Cardiac muscle cell (in vitro differentiated cells and primary cell): ENCODE measurements at places on chromosomes 2 and 18. TPM values are rescaled to one million over a fixed set of nuclear protein-coding genes. Genes with fewer than 3 reads are reported as not detected.

The FEV gene
- total RNA-seq, result not detected in 2 replicates

The REG3A gene
- total RNA-seq, result 0.30 and 2.6 TPM in 2 replicates

The HAAO gene
- 0.30 and 0.39 TPM in 2 replicates for total RNA-seq

- no peak for DNase-seq
These were observed 1504.5 kb downstream of the DPP10 start for GRCh38 chr2:115946891-115947290.

DNA sequence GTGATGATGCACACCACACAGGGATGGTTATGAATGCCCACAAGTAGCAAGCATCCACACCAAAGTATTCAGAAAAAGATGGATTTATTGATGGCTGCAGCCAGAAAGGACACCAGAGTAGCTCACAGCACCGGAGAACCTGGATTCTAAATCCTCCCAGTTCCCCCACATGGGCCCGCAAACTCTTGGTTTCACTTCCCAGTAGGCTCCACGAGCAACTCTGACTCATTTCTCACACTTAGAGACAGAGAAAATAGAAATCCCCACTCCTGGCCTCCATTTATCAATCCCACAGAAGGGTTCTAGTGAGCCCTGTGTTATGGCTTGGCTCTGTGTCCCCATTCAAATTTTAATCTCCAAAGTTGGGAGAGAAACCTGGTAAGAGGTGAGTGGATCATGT, 426.7 kb upstream of the MYT1L start:
- DNase-seq, result no peak

DNA sequence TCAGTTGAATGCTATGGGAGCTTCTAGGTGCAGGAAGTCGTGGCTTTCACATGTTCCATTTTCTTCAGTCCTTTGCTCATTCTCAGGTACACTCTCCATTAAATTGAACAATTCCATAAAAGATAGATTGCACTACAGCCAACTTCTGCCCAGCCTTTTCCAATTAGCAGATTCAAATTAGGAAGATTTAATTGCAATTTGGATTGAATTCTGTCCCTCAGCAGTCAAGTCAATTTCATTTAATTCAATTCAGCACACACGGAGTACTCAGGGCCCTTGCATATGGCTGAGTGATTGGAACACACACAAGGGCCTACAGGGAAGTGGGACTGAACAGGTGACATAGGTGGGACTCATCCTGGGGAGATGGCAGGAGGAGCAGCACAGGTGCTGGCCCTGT, 220.4 kb downstream of the LOXHD1 start:
- DNase-seq, result no peak

DNA sequence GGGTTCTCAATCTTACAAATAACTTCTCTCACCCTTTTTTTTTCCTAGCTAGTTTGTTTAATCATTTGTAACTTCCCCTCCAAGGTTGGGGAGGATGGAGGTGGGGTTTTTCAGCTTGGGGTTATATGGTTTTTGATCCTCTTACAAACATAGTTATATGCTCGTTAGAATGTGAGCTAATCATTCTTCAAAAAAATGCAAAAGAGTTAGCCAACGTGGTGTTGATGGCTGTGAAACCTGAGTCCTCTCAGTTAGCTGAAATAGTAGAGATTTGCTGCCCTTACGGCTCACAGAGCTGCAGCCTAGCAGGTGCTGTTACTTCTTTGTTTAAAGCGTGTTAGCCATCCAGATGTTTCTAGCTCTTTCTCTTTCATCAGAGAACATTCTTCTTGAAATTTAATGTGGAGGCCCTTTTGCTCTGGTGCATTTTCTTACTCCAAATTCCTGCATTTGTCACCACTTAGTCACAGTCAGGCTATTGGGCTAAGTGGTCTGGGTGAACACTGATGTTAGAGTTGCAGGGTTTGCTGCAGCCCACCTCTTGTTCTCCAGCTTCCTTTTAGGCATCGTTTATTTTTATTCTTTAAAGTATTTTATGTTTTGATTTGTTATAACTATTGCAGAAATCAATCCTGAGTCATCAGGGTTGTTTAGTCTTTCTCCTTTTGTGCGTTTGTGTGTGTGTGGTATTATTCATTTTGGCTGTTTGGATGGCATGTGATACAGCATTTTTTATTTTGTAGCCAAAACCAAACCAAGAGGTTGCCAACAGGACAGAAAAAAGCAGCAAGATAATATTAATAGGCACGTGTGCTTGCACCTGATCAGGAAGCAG, 41.1 kb downstream of the LIMS1 start:
- peak; percentile 55 for DNase-seq

- DNase-seq, result peak; percentile 36
These were observed 6.7 kb upstream of the COMMD1 start for GRCh38 chr2:61898810-61899209.
